Stimulated activated CD8-positive, alpha-beta memory T cell treated with anti-CD3 and anti-CD28 coated beads, Interleukin-4, amount 100 ng/mL, for 4 hours (primary cell): ENCODE measurements at places on chromosomes 4 and X.

- no peak for DNase-seq
Observed at GRCh38 chr4:174134361-174134760, 149.1 kb downstream of the FBXO8 start.

DNA sequence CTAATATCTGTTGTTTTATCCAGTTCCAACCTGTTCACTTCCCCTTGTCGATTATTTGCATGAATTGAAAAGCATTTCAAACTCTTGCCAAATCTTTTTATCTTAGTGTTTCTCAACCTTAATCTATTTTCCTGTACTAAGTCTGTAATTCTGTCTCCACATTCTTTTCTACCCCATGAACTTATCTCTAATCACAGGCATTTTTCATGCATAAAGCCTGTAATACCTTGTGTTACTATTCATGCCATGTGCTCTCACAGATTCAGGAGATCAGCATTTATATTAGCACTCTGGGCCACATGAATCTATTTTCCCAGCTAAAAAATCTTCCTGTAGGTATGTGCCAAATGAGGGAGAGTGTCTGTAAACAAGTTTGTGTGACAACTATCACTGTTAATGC, 1360.9 kb downstream of the STIM2 start:
- DNase-seq, result no peak

GRCh38 chrX:68795741-68796140, 33.1 kb upstream of the EFNB1 start:
- no peak for DNase-seq

DNA sequence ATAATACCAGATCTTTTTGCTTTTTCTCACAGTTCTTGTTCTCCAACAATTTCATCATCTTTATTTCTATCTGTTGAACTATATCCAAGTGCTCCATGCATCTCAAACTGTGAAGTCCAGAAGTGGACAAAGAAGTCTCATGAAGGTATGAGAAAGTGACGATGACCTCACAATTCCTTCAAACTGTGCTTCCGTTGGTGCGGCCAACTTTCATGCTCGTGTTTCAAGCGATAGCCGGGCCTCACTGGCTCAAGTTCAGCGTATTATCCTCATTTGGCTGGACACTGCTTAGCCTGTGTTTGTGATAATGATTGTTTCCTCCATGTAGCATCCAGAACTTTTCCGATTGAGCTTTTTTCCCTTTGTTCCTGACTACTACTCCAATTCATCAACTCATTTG, 143.1 kb downstream of the PALLD start:
- DNase-seq, result no peak

GRCh38 chrX:109709129-109709631, 23.9 kb downstream of the ACSL4 start:
- no peak for DNase-seq

DNA sequence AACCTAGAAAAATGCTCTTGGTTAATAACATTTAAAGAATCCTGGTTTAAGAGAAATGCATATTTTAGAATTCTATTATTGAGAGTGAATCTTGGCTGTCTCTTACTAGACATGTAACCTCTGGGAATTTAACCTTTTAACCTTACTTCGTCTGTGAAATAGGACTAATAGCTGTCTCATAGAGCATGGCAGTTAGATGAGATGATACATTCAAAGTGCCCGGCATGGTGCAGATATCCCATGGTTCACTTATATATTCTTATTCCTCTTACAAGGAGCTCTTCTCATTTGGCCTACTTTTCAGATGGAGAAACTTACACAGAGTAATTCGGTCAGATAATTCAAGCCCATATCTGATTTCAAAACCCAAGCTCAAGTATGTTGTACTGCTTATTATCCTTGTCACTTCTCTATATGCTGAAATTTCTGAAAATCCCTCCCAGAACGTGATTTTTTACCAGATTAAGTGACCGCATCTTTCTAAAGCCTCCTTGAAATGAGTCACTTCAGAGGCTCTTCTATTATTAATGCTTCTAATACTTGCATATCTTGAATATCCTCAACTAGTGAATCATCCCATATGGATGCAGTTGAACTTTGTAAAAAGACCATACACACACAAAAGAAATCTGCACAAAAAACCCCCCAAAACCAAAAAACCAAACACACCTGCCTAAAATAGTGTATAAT, 4.9 kb downstream of the CDKN2AIP start:
- no peak for DNase-seq

DNA sequence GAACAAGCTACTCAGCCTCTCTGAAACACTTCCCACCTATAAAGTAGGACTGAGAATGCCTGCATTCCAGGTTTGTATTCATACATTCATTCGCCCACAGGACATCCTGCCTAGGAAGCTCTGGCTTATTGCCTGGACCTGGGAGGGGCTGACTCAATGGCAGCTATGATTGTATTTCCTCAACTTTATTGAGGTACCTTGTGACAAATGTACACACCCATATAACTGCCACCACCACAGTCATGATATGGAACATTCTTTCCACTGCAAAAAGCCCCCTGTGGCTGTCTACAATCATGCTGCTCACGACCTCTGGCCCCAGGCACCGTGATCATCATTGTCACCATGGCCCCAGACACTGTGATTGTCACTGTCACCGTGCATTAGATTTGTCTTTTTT, 68.3 kb downstream of the ABLIM2 start:
- no peak for DNase-seq

- DNase-seq, result no peak
Observed at GRCh38 chr4:141347684-141348083, 127.0 kb downstream of the ZNF330 start.

DNA sequence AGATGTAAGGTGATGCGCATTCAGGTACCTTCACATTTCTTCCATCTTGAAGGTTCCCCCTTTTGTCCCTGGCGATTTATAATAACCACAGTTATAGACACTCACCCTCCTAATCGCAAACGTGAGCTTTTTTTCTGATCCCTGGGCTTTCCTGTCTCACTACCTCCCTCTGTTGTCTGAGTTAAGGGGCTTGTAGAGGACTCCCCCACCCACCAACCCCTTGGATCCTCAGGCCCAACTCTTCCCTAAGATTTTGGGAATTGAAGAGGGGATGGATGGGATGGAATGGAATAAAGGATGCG, 1.4 kb downstream of the CNKSR2 start:
- DNase-seq, result no peak

DNA sequence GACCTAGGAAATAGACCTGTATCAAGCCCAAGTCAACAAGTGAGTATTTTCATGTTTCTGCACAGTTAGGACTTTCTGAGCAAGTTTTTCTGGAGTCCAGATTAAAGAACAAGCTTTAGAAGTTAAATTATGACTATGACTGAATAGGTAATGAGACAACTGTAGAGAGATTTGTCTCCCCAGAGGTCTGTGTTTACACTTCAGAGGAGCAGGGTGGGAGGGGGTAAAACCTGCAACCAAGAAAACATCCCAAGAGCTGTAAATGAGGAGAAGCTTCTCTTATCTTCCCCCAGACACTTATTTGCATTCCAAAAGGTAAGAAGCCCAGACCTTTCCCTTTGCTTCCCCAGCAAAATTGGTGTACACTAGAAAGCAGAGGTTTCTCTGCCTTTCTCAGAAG, 22.1 kb upstream of the CEP135 start:
- DNase-seq, result no peak

DNA sequence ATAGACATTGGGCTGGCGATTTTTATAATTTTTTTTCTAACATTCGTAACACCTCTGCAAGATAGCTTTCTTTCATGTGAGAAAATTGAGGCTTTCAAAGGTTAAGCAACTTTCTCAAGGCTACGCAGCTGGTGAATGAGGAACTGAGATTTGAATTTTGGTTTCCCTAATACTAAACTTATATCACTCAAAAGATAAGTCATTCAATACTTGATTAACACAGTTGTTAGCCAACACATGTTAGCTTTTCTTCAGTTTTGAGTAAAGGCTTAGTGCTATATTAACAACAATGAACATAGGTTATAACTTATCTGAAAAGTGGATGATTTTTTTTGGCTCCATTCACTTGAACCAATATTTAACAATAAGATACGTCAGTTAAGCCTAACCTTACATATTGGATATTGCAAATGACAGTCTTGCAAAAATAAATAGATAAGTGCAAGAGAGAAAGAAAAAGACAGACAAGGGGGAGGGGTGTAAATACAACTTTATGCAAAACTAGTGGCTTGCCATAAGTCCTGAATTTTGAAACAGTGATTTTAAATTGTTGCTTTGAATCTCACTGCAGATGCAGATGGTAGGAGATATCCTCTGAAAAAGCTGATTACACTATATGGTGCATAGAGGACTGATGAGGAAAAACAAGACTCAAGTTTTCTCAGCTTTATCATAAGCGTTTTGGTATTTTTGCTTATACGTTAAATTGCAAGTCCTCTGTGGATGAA, 11.1 kb upstream of the GPM6A start:
- no peak for DNase-seq

DNA sequence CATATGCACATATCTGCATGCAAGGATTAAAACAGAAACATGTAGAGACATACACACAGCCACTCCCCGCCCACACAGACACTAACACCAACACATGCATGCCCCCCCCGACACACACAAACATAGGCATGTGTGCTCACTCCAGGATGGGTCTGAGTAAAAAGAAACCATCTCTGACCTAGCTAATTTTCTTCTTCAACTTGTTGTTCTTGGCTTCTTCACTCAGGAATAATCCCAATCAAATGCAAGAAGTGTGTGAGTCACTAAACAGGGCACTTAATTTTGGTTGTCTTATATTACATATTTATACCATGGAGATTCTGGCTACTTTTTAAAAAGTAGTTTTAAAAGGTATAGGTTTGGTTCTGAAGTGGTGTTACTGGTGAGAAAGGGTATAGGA, 28.3 kb downstream of the ENOX2 start:
- DNase-seq, result no peak

DNA sequence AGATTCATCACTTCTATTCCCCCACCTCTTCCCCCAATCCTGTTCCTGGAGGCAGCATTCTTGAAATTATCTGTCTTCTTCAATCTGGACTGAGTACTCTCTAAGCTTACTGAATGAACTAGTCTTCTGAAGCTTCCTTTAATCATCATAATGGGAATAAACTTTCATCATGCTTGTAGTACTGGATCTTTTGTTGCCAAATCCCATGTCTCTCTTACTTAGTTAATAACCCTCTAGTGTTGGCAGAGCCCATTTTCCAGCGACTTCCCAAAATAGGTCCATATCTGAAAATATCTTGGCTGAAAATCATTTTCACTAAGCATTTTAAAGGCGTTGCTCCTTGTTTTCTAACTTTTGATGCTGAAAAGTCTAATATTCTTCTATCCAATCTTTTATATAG, 39.6 kb downstream of the RPS6KA3 start:
- DNase-seq, result no peak

DNA sequence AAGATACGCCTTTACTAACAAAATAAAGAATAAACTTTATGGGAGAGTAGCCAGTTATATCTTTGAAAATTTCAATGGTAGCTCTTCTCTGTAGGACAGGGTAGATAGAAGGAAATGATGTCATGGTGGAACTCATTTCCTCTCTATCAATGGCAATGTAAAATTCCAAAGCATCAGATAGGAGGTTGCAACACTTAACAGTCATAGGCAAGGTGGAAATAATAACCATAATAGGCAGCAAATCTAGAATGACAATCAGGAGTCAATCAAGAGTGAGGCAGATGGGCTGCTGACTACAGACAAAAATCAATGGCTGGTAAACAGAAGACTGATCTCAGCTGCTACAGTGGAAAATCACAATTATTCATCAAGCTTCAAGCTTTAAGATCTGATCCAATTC, 53.9 kb upstream of the TET2 start:
- DNase-seq, result no peak

DNA sequence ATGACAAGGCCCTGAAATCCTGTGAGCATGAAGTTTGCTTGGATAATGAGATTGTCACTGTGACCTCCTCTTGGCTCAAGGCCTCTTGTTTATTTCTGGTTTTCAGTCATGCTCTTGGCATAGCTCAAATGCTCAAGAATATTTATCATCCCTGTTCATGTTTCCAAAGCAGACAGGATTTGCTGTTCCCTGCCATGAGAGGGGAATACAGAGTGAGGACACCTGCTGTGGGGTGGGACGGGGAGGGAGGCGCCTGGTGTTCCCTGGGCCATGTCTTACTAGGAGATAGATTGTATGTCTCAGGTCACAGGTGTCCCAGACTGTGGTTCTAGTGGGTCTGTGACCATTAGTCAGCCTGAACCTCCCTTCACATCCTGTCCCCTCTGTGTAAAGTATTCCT, 34.9 kb upstream of the SH3RF1 start:
- DNase-seq, result no peak

- DNase-seq, result no peak
Observed at GRCh38 chrX:24259544-24260240, 54.2 kb downstream of the SUPT20HL2 start.

DNA sequence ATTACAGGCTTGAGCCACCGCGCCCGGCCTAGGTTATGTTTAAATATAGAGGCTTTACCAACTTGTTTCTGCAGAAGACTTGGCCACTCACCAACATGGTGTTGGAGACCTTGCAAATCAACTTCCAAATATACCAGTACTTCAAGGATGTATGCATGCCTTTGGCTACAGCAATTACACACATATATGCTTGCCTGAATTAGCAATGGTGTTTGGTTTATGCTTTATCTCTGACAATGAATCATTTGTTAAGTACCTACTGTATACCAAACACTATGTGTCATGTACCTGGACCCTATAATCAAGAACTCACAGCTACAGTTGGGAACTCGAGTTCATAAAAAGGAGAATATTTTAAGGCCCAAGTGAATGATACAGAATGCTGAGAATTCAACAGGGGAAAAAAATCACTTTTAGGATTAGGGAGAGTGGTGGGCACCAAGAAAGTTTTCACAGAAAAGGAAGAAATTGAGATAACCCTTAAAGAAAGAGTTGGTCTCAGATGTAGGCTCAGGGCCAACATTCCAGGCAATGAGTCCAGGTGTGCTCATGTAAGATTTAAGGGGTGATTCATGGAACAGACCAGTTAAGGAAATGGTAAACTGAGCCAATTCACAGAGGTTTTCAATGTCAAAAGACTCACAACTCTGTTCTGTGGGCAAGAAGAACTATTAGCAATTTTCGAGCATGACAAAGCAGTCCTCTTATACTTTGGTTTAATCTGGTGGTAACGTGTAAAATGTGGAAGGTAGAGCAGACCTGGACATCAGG, 98.9 kb downstream of the BCOR start:
- no peak for DNase-seq

DNA sequence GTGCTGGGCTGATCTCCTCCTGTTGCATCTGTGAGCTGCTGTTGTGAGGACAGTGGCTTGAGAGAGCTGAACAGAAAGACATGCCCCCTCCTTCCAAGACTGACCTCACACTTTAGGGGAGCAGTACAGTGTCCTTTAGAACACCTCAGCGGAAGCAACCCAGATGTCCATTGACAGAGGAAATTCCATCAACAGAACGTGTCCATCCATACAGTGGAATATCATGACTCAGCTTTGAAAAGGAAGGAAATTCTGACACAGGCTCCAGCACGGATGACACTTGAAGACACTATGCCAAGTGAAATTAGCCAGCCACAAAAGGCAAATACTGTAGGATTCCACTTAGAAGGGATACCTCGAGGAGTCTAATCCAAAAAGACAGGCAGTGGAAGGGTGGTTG, 103.5 kb downstream of the GPR143 start:
- DNase-seq, result no peak
